Activated CD4-positive, alpha-beta T cell treated with anti-CD3 and anti-CD28 coated beads, Interleukin-2, amount 10 ng/mL, durations not matched to agents 7 days and 5 days (primary cell): ENCODE measurements at places on chromosomes 3 and 15. TPM values are rescaled to one million over a fixed set of nuclear protein-coding genes. Genes with fewer than 3 reads are reported as not detected.

DNA sequence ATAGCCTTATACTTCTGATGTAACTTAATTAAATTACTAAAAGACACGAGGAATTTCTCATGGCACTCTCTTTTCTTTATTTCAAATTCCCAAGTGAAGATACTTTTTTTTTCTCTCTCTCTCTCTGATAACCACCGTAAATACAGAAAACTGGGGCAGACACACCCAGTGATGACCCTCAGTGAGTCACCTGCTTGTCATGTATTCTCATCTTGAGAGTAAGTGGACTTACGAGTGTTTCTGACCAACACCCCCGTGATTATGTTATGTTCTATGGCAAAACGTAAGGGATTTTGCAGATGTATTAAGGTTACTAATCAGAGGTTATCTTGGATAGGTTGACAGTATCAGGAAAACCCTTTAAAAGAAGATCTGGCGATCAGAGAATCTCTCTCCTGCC is 348.8 kb upstream of the ZNF717 start:
- H3K4me3 ChIP-seq = no peak overlapping the region
- no peaks in the 10 kb centered on the region for H3K27me3 ChIP-seq
- DNase-seq = no peak
- no peaks in the 10 kb centered on the region for H3K4me1 ChIP-seq
- H3K36me3 ChIP-seq = no peaks in the 10 kb centered on the region

- H3K4me1 ChIP-seq = peaks cover 2% of the 10 kb centered on the region
- H3K27me3 ChIP-seq = peaks cover 30% of the 10 kb centered on the region
- H3K4me3 ChIP-seq = no peak overlapping the region
Observed at GRCh38 chr3:46453526-46454208, 11.0 kb downstream of the LTF start.

- peaks cover 2% of the 10 kb centered on the region for H3K4me1 ChIP-seq
- no peaks in the 10 kb centered on the region for H3K36me3 ChIP-seq
- no peak for DNase-seq
Observed at GRCh38 chr3:60696428-60697125, 554.7 kb downstream of the FHIT start.

DNA sequence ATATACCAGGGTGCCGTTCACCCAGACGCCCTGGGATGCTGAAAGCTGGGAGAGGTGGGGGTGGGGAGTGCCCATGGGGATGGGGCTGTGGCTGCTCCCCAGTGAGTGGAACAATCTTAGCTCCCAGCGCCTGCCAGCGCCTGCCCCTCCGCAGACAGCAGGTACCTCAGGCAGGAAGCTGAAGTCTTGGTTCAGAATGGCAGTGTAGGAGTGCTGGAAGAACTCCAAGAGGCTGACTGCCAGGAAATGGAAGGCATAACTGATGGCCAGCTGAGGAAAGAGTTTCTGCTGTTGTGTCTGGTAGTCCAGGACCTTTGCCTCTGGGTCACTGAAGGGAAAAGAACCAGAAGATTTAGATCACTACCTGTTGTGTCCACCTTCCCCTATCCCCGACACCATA is 8.4 kb downstream of the ACOX2 start:
- H3K4me3 ChIP-seq = no peak overlapping the region
- H3K27me3 ChIP-seq = no peaks in the 10 kb centered on the region
- H3K4me1 ChIP-seq = peaks cover 8% of the 10 kb centered on the region
- H3K27ac ChIP-seq = no peak overlapping the region
- H3K36me3 ChIP-seq = no peaks in the 10 kb centered on the region

DNA sequence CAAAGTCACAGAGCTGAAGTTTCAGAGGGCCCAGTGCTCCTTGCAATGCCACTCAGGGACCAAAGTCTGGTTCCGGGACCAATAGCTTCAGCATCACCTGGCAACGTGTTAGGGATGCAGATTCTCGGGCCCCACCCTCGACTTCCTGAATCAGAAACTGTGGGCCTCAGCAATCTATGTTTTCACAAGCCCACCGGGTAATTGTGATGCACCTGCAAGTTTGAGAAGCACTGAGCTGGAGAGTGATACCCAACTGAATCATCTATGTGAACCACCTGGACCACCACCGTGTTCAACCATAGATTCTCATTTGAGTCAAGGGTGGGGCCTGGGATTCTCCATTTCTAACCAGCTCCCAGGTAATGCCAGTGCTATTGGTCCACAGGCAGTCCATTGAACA is 55.7 kb downstream of the CORO2B start:
- no peak overlapping the region for H3K27ac ChIP-seq
- no peaks in the 10 kb centered on the region for H3K36me3 ChIP-seq
- H3K4me3 ChIP-seq = no peak overlapping the region
- no peak for DNase-seq
- H3K4me1 ChIP-seq = no peaks in the 10 kb centered on the region

DNA sequence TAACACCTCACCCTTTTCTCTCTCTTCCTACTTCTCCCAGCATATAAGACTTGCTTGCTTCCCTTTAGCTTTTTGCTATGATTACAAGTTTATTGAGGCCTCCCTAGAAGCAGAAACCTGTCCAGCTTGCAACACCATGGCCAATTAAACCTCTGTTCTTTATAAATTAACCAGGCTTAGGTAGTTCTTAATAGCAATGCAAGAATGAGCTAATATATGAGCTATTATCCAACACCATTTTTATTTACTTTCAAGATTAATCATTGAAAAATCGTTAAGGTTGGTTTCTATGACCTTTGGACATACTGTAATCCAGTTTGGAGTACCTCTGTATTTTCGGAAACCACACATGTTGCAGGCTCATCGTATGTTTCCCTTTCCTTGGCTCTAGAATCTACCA is 643.1 kb downstream of the ZPLD1 start:
- no peak overlapping the region for H3K27ac ChIP-seq
- DNase-seq = no peak
- no peak overlapping the region for H3K4me3 ChIP-seq
- no peaks in the 10 kb centered on the region for H3K4me1 ChIP-seq
- no peaks in the 10 kb centered on the region for H3K27me3 ChIP-seq

DNA sequence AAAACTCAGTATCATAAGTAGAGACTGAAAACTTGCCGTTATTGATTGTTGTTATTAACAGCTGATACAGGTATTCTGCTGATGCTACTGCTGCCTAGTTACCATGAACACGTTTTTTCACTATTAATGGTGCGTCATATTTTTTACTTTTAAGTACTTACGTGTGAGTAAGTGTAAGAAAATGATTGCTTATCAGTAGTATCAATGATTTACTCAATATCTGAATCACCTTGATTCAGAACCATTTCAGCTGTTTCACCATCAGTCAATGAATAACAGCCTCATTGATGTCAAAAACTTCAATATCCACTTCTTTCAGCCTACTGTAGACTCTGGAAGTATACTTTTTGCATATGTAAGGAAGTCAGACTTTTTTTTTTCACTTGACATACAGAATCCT is 4.7 kb downstream of the CCR8 start:
- H3K4me1 ChIP-seq = peaks cover 15% of the 10 kb centered on the region
- H3K27me3 ChIP-seq = peaks cover 3% of the 10 kb centered on the region
- DNase-seq = no peak
- H3K27ac ChIP-seq = no peak overlapping the region

- H3K4me1 ChIP-seq = no peaks in the 10 kb centered on the region
- H3K36me3 ChIP-seq = no peaks in the 10 kb centered on the region
- no peak for DNase-seq
- H3K4me3 ChIP-seq = no peak overlapping the region
Observed at GRCh38 chr15:77107068-77107467, 36.2 kb upstream of the TSPAN3 start.

DNA sequence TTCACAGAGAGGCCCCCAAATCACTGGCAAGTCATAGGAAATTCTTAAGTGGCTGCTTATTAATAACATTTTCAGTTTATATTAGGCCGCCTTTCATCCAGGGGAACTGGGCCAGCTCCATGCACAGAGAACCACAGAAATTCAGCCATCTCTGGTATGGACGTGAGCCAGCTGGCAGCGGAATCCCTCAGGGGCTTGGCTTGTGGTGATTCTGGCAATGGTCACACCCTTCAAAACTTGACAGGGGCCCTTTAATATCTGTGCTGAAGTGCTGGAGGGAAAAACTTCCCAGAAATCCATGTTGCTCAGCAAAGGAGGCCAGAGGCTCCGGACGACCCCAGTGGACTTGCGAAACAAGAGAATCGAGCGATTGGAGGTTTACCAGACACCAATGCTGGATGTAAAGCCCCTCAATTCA is 11.3 kb downstream of the PRICKLE2 start:
- no peak overlapping the region for H3K27ac ChIP-seq

GRCh38 chr15:69314131-69314530 is 15.4 kb downstream of the PAQR5 start:
- DNase-seq = no peak
- no peaks in the 10 kb centered on the region for H3K4me1 ChIP-seq
- H3K4me3 ChIP-seq = no peak overlapping the region
- H3K27me3 ChIP-seq = peaks cover 10% of the 10 kb centered on the region
- no peak overlapping the region for H3K27ac ChIP-seq

GRCh38 chr3:42539871-42540714 is 37.6 kb downstream of the VIPR1 start:
- H3K27ac ChIP-seq = peak overlapping the region; percentile 38
- no peaks in the 10 kb centered on the region for H3K27me3 ChIP-seq
- H3K4me3 ChIP-seq = no peak overlapping the region
- H3K36me3 ChIP-seq = no peaks in the 10 kb centered on the region

- H3K36me3 ChIP-seq = no peaks in the 10 kb centered on the region
- H3K27ac ChIP-seq = peak overlapping the region; percentile 97
- H3K27me3 ChIP-seq = no peaks in the 10 kb centered on the region
Observed at GRCh38 chr3:108223928-108224327, 1.7 kb upstream of the IFT57 start.

- H3K4me1 ChIP-seq = no peaks in the 10 kb centered on the region
- H3K27ac ChIP-seq = no peak overlapping the region
- DNase-seq = no peak
Observed at GRCh38 chr3:194617827-194618226, 15.4 kb downstream of the TMEM44 start.

- H3K27me3 ChIP-seq = no peaks in the 10 kb centered on the region
- DNase-seq = no peak
- peak overlapping the region; percentile 51 for H3K27ac ChIP-seq
Observed at GRCh38 chr3:72595927-72596610, 252.2 kb downstream of the SHQ1 start.

- peaks cover 36% of the 10 kb centered on the region for H3K4me1 ChIP-seq
- peak overlapping the region; percentile 70 for H3K4me3 ChIP-seq
- H3K27ac ChIP-seq = peak overlapping the region; percentile 80
- peak; percentile 24 for DNase-seq
Observed at GRCh38 chr3:18989237-18989795, 159.0 kb upstream of the KCNH8 start.

GRCh38 chr15:90189781-90190467 is 11.2 kb upstream of the SEMA4B start:
- peaks cover 5% of the 10 kb centered on the region for H3K36me3 ChIP-seq
- H3K27ac ChIP-seq = peak overlapping the region; percentile 60
- H3K4me1 ChIP-seq = peaks cover 56% of the 10 kb centered on the region
- no peak for DNase-seq

- no peaks in the 10 kb centered on the region for H3K4me1 ChIP-seq
- no peak overlapping the region for H3K27ac ChIP-seq
- no peak overlapping the region for H3K4me3 ChIP-seq
- no peak for DNase-seq
Observed at GRCh38 chr3:150443331-150443741, 35.2 kb downstream of the TSC22D2 start.

- DNase-seq = peak; percentile 6
- no peak overlapping the region for H3K4me3 ChIP-seq
- peaks cover 4% of the 10 kb centered on the region for H3K27me3 ChIP-seq
- H3K36me3 ChIP-seq = no peaks in the 10 kb centered on the region
Observed at GRCh38 chr3:161559177-161559998, 62.8 kb downstream of the OTOL1 start.

DNA sequence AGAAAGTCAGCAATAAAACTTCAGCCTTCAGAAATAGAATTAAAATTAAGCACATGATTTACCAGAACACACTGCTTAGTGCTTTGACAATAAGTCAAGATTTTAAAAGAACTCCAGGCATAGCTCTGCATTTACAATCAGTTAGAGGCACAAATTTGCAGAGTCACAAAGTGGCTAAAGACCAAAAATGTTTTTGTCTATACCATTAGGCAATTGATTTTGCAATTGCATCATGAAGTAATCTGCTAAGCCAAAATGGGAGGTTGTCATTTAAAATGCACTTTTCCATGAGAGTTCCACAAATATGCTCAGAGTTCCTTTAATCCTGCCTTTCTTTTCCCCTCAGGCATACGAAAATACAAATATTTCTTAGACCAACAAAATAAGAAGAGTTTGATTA is 10.1 kb upstream of the DCP1A start:
- no peak for DNase-seq
- peaks cover 8% of the 10 kb centered on the region for H3K4me1 ChIP-seq
- H3K27ac ChIP-seq = no peak overlapping the region
- no peaks in the 10 kb centered on the region for H3K36me3 ChIP-seq

DNA sequence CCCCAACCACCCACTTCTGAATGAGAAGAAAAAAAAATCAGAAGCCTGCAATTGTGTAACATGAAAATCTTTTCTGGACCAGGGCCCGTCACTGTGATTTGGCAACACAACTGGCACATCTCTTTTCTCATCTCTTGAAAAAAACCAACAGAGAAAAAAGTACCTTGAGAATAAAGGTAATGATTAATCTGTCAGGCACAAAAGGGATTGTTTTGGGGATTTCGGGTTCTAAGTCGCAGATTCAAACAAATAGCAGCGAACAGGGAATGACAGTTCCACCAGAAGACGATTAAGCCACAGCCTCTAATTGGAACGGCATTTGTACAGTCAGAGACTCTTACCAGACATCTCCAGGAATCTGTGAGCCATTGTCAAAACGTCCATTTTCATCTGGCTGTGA is at the start of gene AQP9:
Gene AQP9 (plus strand): TSS at position 276 of the 400 bp plus-strand sequence. CDS start 185 bp downstream, outside the sequence.
- no peaks in the 10 kb centered on the region for H3K4me1 ChIP-seq
- H3K27ac ChIP-seq = no peak within 1 kb of the TSS
- H3K27me3 ChIP-seq = peaks cover 21% of the 10 kb centered on the region
- H3K4me3 ChIP-seq = no peak within 1 kb of the TSS

GRCh38 chr15:41928637-41929620 is 35.1 kb upstream of the SPTBN5 start:
- no peaks in the 10 kb centered on the region for H3K27me3 ChIP-seq
- H3K4me3 ChIP-seq = no peak overlapping the region
- H3K27ac ChIP-seq = no peak overlapping the region
- H3K36me3 ChIP-seq = no peaks in the 10 kb centered on the region
- peaks cover 57% of the 10 kb centered on the region for H3K4me1 ChIP-seq

Gene ARHGEF26
- total RNA-seq = 0.02 TPM

Gene CKMT1B
- total RNA-seq = not detected

Gene C3orf22
- total RNA-seq = not detected

Gene FBXL2
- total RNA-seq = not detected

Gene TRPM1
- not detected for total RNA-seq

Gene NANOGP8
- total RNA-seq = not detected

Gene RIOX2
- 42.0 TPM for total RNA-seq

Gene KCNAB1
- not detected for total RNA-seq

Gene DUOXA2
- not detected for total RNA-seq
